Stimulated activated naive CD4-positive, alpha-beta T cell treated with Interleukin-2 at 50 U/mL for 16 hours (primary cell): ENCODE measurements at places on chromosomes 1 and 21.

DNA sequence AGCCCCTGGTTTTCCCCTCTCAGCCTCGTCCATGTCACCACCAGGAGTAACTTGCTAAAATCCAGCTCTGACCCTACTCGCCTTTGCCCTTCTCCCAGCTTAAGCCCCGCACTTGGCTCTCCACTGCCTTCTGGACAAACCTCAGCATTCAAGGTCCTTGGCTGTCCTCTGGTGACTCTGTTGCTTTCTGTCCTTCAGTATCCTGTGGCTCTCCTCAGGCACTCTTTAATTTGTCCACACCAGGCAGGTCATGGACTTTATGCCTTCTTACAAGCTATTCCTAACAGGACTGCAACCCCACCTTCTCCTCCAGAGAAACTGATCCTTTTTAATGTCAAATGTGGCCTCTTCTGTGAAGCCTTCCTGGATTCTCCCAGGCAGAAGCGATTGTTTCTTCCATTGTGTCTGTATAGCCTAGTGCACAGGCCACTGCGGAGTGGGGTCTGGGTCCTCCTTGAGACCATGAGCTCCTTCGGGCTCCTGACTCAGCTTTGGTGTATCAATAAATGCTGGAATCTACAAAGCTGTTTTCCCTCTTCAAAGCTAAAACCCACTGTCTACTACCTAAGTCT lies 26.7 kb upstream of the CTPS1 start:
- DNase-seq, result no peak

DNA sequence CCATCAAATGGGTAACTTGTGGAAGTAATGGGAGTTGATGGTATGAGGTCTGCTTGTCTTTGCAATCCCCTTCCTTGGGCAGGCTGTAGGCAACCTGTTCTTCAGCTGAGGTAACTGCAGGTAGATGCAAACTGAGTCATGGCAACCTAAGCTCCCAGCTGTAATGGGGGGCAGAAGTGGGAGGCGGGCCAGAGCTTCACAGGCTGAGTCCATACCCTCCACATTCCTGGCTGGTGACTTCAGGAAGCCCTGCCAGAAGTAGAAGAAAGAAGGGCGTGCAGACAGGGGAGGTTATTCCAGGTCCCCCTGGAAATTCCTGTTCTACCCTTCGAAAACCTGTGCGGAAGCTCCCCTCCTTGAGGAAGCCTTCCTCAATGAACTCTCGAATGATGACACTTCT lies 44.9 kb downstream of the ARHGEF11 start:
- no peak for DNase-seq

- DNase-seq, result no peak
Measured at GRCh38 chr1:70140343-70140742, 65.0 kb downstream of the LRRC40 start.

DNA sequence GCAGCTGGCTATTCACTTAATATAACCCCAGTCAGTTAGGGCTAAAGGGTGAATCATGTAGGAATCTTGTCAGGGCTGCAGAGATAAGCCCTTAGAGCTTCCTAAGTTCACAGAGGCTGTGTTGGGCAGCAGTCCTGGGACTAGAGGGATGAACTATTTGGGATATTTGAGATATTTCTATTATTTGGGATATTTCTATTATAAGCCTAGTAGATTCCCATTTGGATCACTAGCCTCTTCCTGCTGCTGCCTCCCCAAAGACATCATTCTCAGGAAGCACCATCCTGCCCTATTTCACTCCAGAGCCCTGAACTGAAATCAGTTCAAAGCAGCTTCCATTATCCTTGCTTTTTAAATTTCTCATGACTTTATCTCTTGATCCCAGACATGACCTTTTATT lies 501.3 kb downstream of the NUF2 start:
- DNase-seq, result no peak

DNA sequence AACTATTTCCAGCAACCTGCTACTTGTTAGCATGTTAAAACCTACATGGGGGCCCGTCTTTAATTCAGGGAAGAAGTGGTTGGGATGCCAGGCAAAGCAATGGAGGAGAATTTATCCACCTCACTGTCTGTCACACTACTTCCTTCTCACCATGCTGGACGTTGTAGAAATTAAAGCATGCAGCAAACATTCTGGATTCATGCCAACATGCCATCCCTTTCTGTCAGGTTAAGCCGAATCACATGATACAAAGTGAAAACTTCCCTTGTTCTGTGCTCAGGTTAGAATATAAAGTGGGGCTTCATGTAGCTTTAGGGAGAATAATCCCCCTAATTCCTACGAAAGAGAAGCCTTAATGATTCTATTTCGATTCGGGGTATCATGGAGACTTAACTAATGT lies 95.5 kb downstream of the ERG start:
- DNase-seq, result no peak

GRCh38 chr21:26447932-26448475 lies 125.1 kb downstream of the CYYR1 start:
- no peak for DNase-seq

DNA sequence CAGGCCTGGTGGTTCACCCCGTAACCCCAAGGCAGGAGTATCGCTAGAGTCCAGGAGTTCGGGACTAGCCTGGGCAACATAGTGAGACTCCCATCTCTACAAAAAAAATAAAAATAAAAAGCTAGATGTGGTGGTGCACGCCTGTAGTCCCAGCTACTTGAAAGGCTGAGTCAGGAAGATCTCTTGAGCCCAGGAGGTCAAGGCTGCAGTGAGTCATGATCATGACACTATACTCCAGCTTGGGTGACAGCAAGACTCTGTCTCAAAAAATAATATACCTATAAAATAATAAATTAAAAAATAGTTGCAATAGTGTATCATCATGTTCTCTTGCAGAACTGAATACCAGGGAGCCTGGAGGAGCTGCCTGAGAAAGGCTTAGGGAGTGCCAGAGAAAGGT lies 19.9 kb upstream of the TMEM39B start:
- no peak for DNase-seq

- DNase-seq, result no peak
Measured at GRCh38 chr1:61084491-61085031, 2.2 kb downstream of the NFIA start.

- DNase-seq, result no peak
Measured at GRCh38 chr1:113391649-113392271, 1.4 kb downstream of the MAGI3 start.

DNA sequence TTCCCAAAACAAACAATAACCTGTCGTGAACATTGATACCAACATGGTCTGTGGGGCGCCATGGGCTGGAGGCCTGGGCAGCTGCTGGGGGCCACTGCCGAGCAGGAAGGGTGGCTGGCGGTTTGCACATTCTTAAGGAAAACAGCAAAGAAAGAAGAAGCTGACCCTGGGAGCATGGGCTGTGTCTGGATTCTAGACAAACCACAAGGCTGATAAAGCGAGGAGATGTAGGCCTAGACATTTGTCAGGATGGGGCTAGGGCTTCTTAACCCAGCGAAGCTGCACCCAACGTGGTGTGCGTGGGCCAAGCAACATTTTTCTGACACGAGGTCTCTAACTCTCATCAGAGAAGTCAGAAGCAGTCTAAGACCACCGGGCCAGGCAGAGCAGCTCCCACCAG lies 322.1 kb upstream of the VAMP3 start:
- DNase-seq, result no peak

DNA sequence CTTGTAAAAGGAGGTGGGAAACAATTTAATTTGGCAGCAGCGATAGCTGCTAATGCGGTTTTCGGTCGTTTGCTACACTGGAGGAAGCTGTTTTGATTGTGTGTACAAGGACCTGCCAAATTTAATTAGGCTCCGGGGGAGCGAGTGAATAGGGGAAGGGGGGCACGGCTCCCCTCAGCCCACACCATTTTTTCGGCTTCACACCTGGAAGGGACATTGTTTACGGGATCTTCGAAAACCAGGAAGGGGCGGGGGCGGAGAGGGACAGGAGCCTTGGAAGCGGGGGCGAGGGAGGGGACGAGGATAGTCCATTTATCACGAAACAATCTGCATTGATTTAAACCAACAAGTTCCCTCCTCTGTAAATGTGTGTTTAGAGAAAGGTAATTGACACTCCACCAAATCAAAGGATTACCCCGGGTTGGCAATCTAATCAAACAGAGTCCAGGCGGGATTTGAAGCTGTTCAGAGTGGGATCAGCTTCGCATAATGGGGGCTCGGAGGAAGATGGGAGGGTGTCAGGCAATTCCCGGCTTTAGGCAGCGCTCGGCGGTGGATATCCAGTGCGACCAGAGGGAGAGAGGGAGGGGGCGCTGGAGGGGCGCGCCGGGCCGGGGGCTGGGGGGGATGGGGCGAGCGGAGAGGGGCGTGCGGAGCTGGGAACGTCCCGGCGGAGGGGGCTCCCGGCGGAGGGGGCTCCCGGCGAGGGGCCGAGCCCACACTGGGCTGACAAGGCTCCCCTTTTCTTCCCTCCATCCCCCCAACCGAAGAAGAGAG lies 9.8 kb downstream of the PAX7 start:
- DNase-seq, result no peak

GRCh38 chr1:176786274-176786673 lies 323.3 kb downstream of the PAPPA2 start:
- DNase-seq, result no peak
